Caudate nucleus (tissue), 63 donors: ENCODE measurements at places on chromosomes 7 and 10.
A peak's percentile ranks its signal among the peaks of the same experiment; 100 is the strongest.

- no peak for DNase-seq
These were observed 175.2 kb upstream of the TNRC18 start for GRCh38 chr7:5598769-5599371.

GRCh38 chr7:37052705-37053104 is 328.4 kb upstream of the AOAH start:
- DNase-seq: no peak

- DNase-seq: peak; percentile 11
These were observed 456.2 kb downstream of the REEP3 start for GRCh38 chr10:63977329-63977923.

DNA sequence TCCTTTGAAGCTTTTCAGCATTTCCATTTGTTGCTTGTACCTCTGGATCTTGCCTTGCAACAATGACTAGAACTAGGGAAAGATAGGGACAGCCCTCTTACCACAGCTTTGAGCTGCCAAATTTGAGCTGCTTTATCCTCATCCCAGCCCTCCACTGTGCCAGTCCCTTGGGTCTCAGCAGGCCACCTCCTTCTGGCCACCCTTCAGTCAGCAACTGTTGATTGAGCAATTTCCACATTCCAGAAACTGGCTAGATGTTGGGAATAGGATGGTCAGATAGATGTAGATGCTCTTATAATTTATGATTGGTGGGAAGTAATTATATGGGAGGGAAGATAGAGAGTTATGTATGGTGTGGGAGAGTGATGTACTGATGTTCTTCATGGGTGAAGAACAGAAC is 100.1 kb downstream of the ST7 start:
- DNase-seq: no peak

DNA sequence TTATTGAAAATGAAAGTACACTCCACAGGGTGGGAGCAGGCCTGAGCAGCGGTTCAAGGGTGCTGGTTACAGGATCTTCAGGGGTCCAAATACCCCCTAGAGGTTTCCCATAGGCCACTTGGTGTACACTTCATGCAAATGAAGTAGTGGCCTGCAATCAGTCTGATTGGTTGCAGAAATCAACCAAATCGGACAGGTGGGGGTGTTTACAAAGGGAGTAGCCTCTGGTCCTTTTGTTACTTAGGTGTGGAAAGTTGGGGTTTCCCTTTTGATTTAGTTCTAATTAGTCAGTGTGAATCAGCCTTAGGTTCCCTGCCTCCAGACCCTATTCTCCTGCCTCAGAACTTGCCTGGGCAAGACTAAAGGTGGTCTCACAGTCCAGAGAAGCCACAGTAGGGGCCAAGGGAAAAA is 49.6 kb downstream of the SYPL1 start:
- DNase-seq: no peak

DNA sequence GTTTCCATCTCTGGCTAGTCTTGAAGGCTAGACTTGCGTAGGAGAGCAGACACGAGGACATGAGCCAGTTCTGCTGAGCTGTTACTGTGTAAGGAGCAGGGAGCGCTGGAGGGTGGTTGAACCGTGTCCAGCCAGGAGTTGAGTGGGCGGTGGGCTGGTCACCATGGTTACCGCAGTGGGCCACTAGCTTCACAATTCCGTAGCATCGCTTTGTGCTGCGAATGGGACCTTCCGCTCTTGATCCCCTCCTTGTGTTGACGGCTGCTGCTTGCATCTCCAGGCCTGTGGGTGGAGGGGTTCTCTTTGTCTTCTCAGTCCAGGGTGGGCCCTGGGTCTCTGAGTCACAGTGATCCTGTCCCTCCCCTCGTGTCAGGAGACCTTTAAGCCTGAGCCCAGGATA is 49.4 kb upstream of the OCM start:
- DNase-seq: no peak

GRCh38 chr10:122257041-122257440 is 14.1 kb upstream of the BTBD16 start:
- no peak for DNase-seq

DNA sequence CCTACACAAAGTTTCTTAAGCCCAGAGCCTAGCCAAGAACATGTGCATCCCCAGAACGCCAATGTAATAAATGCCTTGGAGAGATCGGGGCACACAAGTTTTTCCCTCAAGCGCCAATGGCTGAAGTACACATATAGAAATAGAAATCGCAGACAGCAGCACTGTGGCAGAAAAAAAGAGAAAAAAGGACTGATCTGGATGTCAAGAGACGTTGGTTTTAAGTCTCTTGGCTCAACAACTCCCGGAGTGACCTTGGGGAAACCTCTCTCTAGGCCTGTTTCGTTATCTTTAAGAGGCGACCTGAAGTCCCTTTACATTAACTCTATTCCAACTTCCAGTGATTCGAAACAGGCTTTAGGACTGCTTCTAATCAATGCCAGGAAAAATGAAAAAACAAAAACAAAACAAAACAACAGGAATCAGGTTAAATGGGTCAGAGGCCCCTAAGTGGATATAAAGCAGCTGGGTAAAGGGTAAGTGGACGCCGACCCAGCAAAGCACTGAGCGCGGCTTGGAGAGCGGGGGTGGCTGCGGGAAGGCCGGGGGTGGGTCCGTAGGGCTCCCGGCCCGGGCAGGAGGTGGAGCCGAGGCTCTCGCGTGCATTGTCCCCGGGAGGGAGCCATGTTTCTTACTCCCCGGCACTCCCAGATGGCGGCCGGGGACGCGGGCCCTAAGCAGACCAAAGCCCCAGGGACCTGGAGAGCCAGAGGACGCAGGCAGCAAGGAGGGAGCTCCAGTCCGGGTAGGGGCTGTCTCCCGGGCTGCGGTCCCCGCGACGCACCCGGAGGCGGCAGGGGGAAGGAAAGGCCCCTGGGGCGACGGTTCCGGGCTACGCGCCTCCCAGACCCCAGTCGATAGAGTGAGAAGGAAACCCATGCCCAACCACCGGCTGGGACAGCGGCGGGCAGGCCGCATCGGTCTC is 757 bp downstream of the EIF3A start:
- DNase-seq: peak; percentile 29

DNA sequence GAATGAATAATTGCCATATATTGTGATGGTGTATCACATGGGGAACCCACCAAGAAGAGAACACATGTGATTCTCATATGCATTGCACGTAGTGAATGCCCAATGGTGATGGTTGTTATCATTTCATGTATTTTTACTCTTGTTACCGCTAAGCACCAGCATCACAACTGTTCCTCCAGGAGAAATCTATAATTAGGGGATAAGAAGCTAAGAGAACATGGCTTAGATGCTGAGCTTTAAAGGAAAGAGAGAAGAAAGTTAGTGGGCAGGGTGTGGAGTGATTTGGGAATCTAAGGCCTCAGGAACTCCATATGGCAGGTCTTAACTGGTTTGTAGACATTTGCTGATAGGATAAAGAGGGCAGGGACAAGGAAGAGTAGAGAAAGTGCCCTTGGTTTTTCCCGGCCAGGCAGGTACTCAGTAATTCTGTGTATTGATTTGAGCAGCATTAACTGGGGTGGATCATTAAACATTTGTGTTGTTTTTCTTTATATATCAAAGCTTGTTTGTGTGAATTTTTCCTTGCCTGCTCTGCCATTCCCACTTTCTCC is 145.9 kb downstream of the LRRC4 start:
- DNase-seq: no peak

- DNase-seq: no peak
These were observed 95.0 kb downstream of the VPS50 start for GRCh38 chr7:93327006-93327633.

- DNase-seq: no peak
These were observed 17.7 kb upstream of the PPIF start for GRCh38 chr10:79329529-79329928.

DNA sequence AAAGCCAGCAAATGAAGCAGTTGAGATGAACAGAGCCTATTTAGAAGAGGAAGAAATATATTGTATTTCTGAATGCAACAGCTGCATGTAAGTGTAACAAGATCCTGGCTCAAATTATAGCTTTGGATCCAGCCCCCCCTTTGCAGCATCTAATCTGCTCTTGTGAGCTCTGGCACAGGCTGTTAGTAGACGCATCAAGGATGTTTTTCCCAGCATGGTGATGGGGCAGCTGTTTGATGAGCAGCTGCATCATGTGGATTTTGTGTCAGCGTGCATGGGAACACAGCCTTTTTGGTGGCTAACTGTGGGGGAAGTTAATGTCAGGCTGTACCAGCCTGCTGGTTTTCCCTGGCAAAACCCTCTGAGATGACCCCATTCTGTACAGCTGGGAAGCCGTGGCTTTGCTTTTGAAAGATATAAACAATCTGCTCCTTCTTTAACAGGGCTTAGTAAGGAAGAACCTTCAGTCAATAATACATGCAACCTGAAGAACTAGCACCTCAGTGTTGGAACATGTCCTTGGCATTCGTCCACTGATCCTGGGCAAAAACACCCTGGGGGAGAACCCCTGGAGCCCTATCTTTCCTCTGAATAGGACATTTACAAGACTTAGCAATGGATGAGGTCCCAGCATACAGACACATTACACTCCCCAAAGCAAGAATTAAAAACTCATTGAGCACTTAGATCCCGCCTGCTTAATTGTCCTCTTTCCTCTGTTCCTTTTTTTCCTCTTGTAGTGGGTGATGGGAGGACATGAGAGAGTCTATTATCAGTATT is 70.6 kb downstream of the NPS start:
- peak; percentile 87 for DNase-seq

- DNase-seq: no peak
These were observed 56.1 kb downstream of the ZRANB1 start for GRCh38 chr10:124997771-124998623.

- DNase-seq: no peak
These were observed 45.9 kb upstream of the BET1 start for GRCh38 chr7:94050046-94050445.

GRCh38 chr10:20977300-20977699 is 80.2 kb upstream of the NEBL start:
- no peak for DNase-seq

- no peak for DNase-seq
These were observed 2.4 kb downstream of the NAT16 start for GRCh38 chr7:101177644-101178043.

GRCh38 chr10:97178074-97178473 is 7.7 kb downstream of the SLIT1 start:
- DNase-seq: no peak

DNA sequence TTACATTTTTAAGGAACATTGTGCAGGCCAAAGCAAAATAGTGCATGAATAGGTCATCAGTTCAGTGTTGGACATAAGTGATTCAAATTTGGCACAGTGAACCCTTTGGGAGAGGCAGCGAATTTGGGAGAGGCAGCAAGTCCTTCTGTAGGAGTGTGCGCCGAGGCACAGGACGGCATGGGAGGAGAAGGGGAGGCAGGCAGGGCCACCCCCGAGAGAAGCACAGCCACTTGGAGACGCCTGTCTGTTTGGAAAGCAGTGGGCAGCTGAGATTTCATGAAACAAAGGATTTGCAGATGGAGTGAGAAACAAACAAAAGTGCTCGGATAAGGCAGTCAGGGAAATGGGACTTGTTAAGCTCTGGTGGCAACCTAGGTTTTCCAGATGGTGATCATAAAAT is 30.6 kb downstream of the VIPR2 start:
- no peak for DNase-seq

- DNase-seq: no peak
These were observed 193.4 kb downstream of the CACNB2 start for GRCh38 chr10:18333621-18334020.

GRCh38 chr10:29033311-29033940 is 255.4 kb upstream of the LYZL1 start:
- DNase-seq: no peak
